ENCODE measurements at places on chromosomes 13 and 19.

DNA sequence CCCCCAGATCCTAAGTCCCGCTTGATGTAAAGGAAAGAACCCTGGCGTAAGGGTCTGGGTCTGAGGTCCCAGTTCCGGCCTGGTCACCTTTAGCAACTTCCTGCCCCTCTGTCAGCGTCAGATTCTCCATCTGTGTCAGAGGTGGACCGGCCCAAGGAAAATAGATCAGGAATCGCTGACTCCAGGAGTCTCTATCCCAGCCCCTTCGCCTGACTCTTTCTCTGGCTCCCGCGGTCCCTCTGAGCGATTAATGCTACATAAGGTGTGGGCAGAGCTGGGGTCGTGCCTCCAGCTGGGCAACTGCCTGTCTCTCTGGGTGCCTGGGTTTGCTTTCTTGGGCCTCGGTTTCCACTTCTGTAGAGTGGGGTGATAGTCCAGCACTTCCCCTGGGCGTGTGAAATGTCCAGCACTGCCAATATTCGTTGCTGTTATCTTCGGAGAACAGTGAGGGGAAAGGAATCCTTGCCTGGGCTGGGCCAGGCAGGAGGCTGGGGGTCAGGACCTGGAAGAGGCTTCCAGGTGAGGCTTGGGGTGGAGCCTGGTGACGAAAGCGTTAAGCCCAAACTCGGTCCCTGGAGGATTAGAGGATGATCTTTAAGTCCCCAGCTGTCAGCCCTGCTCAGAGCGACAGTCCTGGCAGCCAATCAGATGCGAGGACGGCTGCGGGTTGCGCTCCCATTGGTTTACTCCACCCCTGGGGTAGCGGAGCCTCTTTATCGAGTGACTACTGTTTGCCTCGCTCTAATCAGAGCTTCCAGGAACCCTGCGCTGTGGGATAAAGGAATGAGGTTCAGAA, 767 bp downstream of the ABCA7 start:
- DNase-seq: peak; percentile 93

GRCh38 chr13:69683921-69684686, 423.5 kb upstream of the ATXN8OS start:
- no peak for DNase-seq

DNA sequence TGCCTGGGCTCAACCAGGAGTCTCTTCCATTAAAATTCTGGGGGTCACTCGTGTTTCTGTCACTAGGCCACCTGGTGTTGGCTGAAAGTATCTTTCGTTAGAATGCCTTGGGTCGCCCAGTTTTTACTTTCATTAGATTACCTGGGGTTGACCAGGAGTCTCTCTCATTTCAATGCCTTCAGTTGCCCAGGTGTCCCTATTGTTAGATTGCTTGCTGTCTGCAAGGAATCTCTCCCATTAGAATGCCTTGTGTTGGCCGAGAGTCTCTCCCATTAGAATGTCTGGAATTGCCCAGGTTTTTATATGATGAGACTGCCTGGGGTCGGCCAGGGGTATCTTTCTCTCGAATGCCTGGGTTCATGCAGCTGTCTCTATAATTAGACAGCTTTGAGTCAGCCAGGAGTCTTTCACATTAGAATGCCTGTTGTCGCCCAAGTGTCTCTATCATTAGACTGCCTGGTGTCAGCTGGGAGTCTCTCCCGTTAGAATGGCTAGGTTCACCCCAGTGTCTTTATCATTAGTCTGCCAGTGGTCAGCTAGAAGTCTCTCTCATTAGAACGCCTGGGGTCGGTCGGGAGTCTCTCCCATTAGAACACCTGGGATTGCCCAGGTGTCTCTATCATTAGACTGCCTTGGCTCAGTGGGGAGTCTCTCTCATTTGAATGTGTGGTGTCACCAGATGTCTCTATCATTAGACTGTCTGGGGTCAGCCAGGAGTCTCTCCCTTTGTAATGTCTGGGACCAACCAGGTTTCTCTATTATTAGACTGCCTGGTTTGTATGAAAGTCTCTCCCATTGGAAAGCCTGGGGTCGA, 1446.8 kb downstream of the UQCRFS1 start:
- DNase-seq: no peak

DNA sequence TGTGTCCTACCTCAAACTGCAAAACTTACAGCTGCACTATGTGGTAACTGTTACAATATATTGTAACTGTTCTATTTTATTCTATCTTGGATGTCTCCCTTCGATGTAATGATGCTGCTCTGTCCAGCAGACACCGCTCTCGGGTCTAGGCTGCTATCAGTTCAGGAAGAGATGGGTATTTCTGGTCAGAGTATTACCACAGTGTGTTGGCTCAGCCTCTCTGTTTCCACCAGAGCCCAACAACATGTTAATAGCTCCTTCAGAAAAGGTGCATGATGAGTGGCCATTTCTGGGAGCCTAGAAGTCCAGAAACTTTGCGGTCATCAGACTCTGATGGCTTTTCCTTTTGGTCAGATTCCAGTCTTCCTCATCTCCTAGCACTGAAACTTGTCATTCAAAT, 35.9 kb upstream of the IGFL1 start:
- no peak for DNase-seq

DNA sequence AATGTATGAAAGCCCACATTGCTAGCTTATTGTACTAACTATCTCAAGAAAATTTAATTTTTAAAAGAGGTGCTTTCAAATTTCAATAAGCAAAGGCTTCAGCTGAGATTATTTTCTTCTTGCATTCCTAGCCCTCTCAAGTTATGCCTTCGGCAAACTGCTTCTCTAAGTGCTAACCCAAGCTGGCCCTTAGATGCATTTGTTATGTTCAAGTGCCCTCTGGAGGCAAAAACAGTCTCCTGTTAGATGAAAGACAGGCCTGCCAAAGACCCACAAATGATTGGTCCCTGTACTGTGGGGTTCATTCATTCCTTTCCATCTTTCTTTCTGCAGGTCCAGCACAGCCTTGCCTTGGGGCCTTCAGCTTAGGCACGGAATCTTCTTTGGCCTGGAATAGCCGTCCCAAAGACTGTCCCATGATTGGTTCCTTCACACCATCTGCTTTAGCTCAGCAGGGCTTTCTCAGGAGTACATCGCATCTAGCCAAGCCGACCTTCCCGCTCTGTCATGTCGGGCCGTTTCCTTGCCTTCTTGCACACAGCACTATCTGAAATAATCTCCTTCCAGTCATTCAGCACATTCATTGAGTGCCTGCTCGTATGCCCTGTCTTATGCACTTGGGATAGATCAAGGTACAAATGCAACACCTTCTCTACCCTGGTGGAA, 26.4 kb upstream of the TPTE2 start:
- no peak for DNase-seq

DNA sequence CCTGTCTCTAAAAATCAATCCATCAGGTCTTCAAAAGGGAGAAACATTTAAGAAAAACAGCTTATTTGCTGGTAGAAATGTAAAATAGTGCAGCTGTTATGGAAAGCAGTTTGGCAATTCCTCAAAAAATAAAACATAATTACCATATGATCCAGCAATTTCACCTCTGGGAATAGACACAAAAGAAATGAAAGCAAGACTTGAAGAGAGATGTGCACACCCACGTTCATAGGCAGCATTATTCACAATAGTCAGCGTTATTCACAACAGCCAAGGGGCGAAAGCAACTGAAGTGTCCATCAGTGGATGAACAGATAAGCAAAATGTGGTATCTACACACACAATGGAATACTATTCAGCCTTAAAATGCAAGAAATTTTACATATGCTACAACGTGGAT, 45.1 kb upstream of the DOCK9 start:
- DNase-seq: no peak

DNA sequence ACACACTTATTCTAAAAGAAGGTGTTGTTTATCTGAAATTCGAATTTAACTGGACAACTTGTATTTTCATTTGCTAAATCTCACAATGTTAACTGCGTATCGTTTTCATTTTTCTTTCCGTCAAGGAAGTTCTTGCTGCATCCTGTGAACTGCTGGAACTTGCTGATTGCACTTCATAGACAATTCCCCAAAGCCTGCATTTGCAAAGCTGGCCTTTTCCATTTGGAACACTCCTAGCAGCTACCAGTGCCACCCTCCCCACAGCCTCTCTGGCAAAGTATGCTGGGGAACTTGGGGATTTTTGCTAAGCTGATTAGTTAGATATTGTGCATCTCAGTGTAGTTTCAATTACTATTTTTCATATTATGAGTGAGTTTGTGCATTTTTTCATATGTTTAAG, 20.4 kb upstream of the ARGLU1 start:
- no peak for DNase-seq

Measured in aorta (tissue), 5 donors.